Vagina (tissue), 2 donors: ENCODE measurements at places on chromosomes 5 and 9. TPM values are rescaled to one million over a fixed set of nuclear protein-coding genes. Genes with fewer than 3 reads are reported as not detected.

GRCh38 chr5:138138949-138139780, at the start of gene NME5:
NME5 (minus strand) TSS chr5:138139428; CDS start chr5:138138780, 648 bp downstream.
- H3K4me3 ChIP-seq: peak within 1 kb of the TSS; percentile 49
- H3K36me3 ChIP-seq: no peaks in the 10 kb centered on the region
- no peak for DNase-seq
- no peaks in the 10 kb centered on the region for H3K27me3 ChIP-seq

GLDC gene
- total RNA-seq: 0.49 TPM

GRCh38 chr5:84724683-84725082, 340.0 kb upstream of the EDIL3 start:
- no peak overlapping the region for H3K27ac ChIP-seq
- H3K36me3 ChIP-seq: no peaks in the 10 kb centered on the region
- no peaks in the 10 kb centered on the region for H3K27me3 ChIP-seq
- H3K4me3 ChIP-seq: no peak overlapping the region
- no peaks in the 10 kb centered on the region for H3K4me1 ChIP-seq

SVEP1 gene
- total RNA-seq: 84.5 TPM

- H3K27me3 ChIP-seq: no peaks in the 10 kb centered on the region
- H3K4me3 ChIP-seq: no peak overlapping the region
- no peak for DNase-seq
- H3K27ac ChIP-seq: peak overlapping the region; percentile 44
Observed at GRCh38 chr5:38719916-38720315, 125.9 kb upstream of the OSMR start.

RALGPS1 gene
- total RNA-seq: 15.2 TPM
